ENCODE measurements at places on chromosomes 4 and X. TPM values are rescaled to one million over a fixed set of nuclear protein-coding genes. Genes with fewer than 3 reads are reported as not detected.
A peak's percentile ranks its signal among the peaks of the same experiment; 100 is the strongest.

Gene MAGEC2
- polyA plus RNA-seq: not detected

Gene EGFL6
- not detected for polyA plus RNA-seq

Gene FAM120C
- 4.4 TPM for polyA plus RNA-seq

Gene PDCL2
- polyA plus RNA-seq: not detected

Gene GLOD5
- polyA plus RNA-seq: not detected

Gene VCX2
- not detected for polyA plus RNA-seq

Gene POF1B
- not detected for polyA plus RNA-seq

Gene TLR1
- polyA plus RNA-seq: 0.05 TPM

- DNase-seq: no peak
Measured at GRCh38 chr4:112859456-112860184, 189.8 kb upstream of the ANK2 start.

DNA sequence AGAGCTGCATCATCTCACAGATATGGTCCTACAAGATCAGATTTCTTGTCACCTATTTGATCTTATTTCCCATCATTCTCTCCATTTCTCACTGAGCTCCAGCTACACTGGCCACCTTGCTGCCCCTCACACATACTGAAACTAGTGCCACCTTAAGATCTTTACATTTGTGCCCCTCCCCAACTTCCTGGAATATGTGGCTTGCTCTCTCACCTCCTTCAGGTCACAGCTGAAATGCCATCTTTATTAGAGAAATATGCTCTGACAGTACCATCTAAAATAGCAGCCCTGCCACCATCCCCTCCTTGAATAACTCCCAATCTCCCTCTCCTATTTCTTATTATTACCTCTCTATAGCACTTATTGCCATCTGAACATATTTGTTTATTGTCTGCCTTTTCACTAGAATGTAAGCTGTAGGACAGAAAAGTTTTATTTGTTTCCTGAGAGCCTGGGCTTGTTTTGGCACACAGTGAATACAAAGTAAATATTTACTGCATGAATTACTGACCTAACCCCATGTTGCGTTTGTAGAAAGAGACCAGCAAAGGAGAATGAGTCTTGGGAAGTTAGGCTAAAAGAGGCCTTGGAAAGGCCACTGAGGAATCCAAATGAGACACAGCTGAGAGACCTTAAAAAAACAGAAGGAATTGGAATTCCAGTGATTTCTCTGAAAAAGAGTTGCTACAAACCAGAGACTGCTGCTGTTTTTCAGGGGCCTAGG, 22.7 kb downstream of the DYNLT3 start:
- DNase-seq: no peak

DNA sequence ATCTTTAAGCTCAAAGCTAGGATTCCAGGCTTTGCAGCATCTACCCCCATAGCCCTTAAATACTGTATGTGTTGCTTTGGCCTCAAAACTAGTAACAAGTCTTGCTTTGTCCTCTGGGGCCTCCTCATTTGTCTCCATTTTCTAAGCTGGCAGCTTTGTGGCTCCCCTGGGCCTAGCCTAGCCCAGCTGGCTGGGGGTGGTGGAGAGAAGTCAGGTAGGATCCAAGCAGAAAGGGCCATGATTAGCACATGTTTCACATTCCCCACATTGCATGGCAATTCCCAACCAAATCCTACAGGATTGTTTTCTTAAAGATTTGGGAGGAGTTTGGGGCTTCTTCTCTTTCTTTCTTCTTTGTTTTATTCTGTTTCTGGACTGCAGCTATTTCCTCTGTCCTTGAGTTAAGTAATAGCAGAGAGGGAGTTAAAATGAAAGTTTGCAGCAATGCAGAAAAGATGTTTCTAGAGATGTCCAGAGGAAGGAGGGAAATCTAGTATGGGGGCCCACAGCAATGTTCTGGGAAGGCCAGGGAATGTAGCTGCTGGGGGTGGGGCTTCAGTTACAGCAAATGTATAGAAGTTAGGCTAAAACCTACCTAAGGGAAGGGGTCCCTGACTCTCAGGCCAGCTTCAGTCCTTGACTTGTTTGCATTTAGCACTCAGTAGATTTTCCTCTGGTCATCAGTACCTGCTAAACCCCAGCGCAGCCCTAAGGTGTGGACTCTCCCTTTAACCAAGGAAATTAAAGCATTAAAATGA, 92.1 kb downstream of the SHROOM4 start:
- DNase-seq: no peak

DNA sequence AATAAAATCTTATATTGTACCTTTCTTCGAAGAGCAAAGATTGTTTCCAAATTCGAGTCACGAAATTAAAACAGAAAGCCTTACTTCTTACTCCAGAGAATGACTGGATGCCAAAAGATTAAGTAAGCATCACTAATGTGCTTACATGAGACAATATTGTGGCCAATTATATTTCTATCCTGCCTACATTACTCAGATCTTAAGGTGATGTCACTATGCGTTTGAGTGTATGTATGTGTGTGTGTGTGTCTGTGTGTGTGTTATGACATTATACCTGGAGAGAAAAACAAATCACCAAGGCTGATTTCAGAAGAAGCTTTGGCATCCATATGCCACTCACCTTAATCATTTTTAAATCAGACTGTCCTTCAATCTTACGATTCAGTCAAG, 556.3 kb downstream of the PPARGC1A start:
- DNase-seq: no peak

DNA sequence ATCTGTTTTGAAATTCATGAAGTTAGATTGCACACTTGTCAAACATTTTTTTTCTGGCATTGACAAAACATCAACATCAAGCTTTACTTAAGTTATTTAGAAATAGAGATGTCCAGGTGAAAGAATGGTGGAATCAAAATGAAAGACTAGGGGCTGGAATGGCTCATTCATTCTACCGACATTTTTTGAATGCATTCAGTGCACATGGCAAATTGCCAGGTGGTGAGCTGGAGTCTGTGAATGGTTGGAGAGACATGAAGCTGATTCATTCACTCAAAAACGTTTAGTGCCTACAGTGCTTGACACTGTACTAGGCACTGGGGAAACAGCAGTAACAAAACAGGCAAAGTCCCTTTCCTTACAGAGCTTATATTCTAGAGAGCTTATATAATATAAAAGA, 292.4 kb downstream of the PPP1R2C start:
- DNase-seq: no peak

GRCh38 chrX:107971636-107972035, 10.5 kb downstream of the TEX13B start:
- no peak for DNase-seq

- peak; percentile 19 for DNase-seq
Measured at GRCh38 chr4:105387466-105387865, 86.4 kb downstream of the PPA2 start.
